Urinary bladder (tissue), 4 donors: ENCODE measurements at places on chromosomes 2 and 18.

DNA sequence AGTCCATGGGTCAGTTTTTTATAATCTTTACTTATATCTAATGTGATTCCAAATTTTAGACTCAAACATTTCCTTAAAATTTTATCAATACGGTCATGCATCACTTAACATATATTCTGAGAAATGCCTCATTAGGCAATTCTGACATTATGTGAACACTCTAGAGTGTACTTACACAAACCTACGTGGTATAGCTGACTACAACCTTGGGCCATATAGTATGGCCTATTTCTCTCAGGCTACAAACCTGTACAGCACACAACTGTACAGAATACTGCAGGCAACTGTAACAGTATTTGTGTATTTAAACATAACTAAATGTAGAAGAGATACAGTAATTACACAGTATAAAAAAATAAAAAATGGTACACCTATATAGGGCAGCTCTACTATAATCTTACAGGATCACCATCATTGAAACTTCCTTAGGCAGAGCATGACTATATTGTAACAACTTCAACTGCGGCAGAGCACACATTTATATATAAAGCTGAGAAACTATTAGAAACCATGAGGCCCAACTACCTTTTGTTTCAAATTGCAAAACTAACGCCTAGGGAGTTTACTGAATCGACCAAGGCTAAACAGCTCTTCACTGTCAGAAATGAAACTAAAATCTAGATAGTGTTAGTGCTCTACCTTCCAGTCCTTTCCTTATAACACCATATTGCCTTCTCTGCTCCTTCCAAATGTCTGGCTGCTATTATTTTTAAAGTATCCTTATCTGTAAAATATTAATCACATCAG lies 6.9 kb downstream of the YES1 start:
- no peak for DNase-seq

DNA sequence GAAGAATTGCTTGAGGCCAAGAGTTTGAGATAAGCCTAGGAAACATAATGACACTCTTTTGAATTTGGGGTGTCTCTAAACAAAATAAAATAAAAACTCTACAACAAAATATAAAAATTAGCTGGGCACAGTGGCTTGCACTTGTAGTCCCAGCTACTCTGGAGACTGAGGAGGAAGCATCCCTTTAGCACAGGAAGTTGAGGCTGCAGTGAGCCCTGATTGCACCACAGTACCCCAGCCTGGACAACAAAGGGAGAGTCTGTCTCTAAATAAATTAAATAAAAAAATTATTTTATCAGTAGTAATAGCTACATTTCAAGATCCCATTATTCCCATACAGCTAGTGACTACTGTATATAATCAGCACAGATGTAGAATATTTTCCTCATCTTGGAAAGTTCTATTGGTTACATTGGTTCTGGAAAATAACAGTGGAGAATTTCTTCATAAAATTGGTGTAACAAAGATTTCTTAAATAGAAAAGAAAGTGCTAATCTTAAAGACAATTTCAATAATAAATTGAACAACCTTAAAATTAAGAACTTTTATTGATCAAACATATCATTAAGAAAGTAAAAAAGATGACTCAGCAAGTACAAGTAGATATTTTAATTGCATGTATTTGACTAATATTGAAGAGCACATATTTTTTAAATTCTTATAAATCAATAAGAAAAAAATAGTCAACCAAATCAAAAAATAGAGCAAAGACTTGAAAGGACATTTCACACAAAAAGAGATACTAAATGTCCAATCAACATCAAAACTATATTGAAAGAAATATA lies 90.4 kb upstream of the KYNU start:
- DNase-seq, result no peak

- DNase-seq, result no peak
These were observed 56.8 kb downstream of the TGFA start for GRCh38 chr2:70496819-70497218.

GRCh38 chr2:216678813-216679657 lies 16.3 kb downstream of the IGFBP5 start:
- DNase-seq, result no peak

DNA sequence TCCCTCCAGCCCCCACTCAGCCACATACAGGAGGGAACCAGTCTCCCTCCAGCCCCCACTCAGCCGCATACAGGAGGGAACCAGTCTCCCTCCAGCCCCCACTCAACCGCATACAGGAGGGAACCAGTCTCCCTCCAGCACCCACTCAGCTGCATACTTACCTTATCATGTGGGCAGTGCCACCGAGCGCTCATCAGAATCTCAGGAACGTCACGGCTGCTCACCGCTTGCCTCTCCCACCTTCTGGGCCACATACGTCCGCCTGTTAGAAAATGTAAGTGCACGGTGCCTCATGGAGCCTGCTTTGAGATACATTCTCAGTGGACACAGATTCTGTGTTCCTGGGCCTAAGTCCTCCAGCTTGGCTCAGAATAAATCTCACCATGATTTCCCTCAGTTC lies 124.8 kb downstream of the PXDN start:
- no peak for DNase-seq
